ENCODE measurements at places on chromosomes 6 and 20. TPM values are rescaled to one million over a fixed set of nuclear protein-coding genes. Genes with fewer than 3 reads are reported as not detected.

Gene ADGB
- total RNA-seq, result not detected

- no peak for DNase-seq
- H3K27ac ChIP-seq, result no peak overlapping the region
- H3K27me3 ChIP-seq, result no peaks in the 10 kb centered on the region
Measured at GRCh38 chr20:24340933-24341332, 128.5 kb upstream of the SYNDIG1 start.

- H3K36me3 ChIP-seq, result no peaks in the 10 kb centered on the region
- no peaks in the 10 kb centered on the region for H3K4me1 ChIP-seq
- no peak overlapping the region for H3K4me3 ChIP-seq
- no peak for DNase-seq
Measured at GRCh38 chr6:153150752-153151440, 19.8 kb upstream of the RGS17 start.

DNA sequence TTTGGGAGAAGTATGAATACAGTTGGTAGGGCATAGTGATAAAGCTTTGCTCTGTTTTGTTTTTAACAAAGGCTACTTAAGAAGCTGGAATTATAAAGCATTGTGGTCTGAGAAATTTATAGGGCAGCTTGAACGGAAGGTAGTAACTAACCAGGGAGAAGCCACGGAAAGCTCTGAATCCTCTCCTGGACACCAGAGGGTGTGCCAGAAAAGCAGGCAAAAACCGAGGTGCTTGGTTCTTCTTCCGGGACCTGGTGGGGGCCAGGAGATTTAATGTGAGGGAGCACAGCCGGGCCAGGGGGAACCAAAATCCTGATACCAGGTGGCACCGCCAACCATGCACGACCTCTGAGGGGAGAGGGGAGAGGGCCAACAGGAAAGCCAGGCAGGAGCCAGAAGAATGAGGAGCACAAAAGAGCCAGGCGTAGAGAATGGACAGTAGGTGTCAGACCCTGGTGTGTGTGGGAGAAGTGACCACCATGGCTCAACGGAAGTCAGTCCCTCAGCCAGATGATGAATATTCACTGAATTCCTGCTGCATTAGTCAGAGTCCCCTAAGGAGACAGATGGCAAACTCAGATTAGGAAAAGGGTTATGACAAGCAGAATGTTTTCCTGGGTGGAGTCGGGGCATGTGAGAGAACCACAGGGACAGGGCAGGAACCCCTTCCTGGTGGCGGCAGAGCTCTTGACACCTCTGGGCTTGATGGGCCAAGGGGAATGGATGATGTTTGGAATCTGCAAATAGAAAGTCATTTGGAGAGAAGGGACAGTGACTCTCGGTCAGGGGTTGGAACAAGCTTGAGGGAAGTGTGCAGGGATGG is 262.3 kb downstream of the ZNF217 start:
- H3K4me1 ChIP-seq, result peaks cover 8% of the 10 kb centered on the region
- H3K4me3 ChIP-seq, result no peak overlapping the region
- DNase-seq, result peak; percentile 72
- H3K36me3 ChIP-seq, result no peaks in the 10 kb centered on the region
- no peaks in the 10 kb centered on the region for H3K27me3 ChIP-seq

GRCh38 chr6:2853769-2854395 is 12.2 kb upstream of the SERPINB1 start:
- no peaks in the 10 kb centered on the region for H3K36me3 ChIP-seq
- H3K4me3 ChIP-seq, result peak overlapping the region; percentile 50
- peak; percentile 70 for DNase-seq

Gene SLPI
- total RNA-seq, result not detected

DNA sequence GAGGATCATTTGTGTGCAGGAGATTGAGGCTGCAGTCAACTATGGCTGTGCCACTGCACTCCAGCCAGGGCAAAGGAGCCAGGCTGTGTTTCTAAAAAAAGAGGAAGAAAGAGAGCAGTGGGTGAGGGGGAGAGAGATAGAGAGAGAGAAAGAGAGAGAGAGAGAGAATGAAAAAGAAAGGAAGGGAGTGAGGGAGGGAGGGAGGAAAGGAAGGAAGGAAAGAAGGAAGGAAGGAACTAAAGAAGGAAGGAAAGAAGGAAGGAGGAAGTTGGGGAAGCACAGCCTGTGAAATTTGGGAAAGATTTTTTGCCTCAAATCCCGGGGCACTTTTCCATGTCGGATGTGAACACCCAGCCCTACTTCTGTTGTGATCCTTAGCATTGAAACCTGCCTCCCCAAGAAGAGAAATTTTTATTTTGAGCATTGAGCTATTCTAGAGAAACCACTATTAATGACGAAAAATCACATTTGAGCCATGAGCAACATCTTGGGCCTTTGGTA is 57.8 kb downstream of the FOXA2 start:
- no peak overlapping the region for H3K27ac ChIP-seq
- no peak for DNase-seq
- no peaks in the 10 kb centered on the region for H3K4me1 ChIP-seq
- H3K4me3 ChIP-seq, result no peak overlapping the region

Gene LAMA2
- 1.7 TPM for total RNA-seq

Gene OR10C1
- total RNA-seq, result not detected

GRCh38 chr6:38639498-38640215 is at the start of gene BTBD9:
Gene BTBD9 (minus strand): TSS chr6:38639929.
- DNase-seq, result peak; percentile 79
- H3K36me3 ChIP-seq, result no peaks in the 10 kb centered on the region
- peak within 1 kb of the TSS; percentile 99 for H3K4me3 ChIP-seq
- peaks cover 13% of the 10 kb centered on the region for H3K4me1 ChIP-seq
- H3K27ac ChIP-seq, result peak within 1 kb of the TSS; percentile 94

- peak overlapping the region; percentile 85 for H3K27ac ChIP-seq
- no peak overlapping the region for H3K4me3 ChIP-seq
- H3K36me3 ChIP-seq, result no peaks in the 10 kb centered on the region
- H3K27me3 ChIP-seq, result no peaks in the 10 kb centered on the region
Measured at GRCh38 chr20:10762216-10762615, 88.4 kb upstream of the JAG1 start.

- no peak overlapping the region for H3K4me3 ChIP-seq
- no peaks in the 10 kb centered on the region for H3K27me3 ChIP-seq
- H3K27ac ChIP-seq, result peak overlapping the region; percentile 22
- peaks cover 23% of the 10 kb centered on the region for H3K4me1 ChIP-seq
- DNase-seq, result peak; percentile 64
Measured at GRCh38 chr20:539848-540247, 3.7 kb downstream of the CSNK2A1 start.

Gene PPP1R3D
- total RNA-seq, result 5.2 TPM

Gene IGF2R
- 173 TPM for total RNA-seq

- H3K27me3 ChIP-seq, result no peaks in the 10 kb centered on the region
- no peak overlapping the region for H3K27ac ChIP-seq
- no peak for DNase-seq
- no peak overlapping the region for H3K4me3 ChIP-seq
- H3K36me3 ChIP-seq, result no peaks in the 10 kb centered on the region
Measured at GRCh38 chr6:168838037-168838399, 397.0 kb downstream of the SMOC2 start.

DNA sequence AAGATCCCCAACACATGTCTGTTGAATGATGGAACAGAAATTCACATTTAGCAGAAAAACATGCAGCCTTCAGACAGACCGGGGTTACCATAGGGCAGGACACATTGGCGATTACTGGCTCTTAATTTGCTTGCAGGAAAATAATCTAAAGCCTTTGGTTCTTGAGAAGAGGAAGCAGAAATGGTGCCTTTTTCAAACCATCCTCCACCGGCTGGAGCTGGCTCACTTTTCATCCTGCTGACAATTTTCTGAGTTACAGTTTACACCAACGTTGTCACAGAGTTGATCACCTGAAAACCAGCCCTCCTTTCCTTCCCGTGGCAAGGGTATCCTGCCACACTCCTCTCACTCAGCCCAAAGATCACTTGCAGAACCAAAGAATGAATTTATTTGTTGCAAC is 32.6 kb downstream of the SF3B5 start:
- H3K27ac ChIP-seq, result no peak overlapping the region
- H3K36me3 ChIP-seq, result no peaks in the 10 kb centered on the region
- no peaks in the 10 kb centered on the region for H3K4me1 ChIP-seq
- H3K27me3 ChIP-seq, result peaks cover 51% of the 10 kb centered on the region

DNA sequence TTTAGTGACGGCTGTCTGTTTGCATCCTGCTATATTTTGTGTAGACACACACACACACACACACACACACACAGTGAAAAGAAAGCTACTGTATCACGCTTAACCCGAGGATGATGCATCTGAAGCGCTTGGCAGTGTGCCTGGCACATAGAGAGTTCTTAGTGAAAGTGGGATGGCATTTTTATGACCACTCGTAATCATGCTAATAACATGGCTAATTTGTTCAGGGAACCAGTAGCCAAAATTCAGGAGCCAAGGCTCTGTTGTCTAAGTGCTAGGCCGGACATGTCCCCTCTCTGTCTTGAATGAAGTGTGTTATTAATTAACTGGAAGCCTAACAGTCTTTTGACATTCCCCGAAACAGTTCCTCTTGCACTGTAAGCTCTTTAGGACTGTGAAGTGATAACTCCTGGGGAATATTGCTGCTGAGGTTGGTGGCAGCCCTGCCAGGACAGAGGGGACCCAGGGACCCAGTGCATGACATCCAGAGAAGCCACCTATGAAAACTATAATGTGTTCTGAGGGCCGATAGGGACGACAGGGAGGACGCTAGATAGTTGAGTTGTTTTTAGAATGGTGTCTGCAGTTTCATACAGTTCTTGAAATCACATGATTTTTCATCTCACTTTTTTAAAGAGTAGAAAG is 45.0 kb upstream of the IRF4 start:
- H3K4me3 ChIP-seq, result no peak overlapping the region
- no peaks in the 10 kb centered on the region for H3K36me3 ChIP-seq
- H3K27me3 ChIP-seq, result no peaks in the 10 kb centered on the region
- no peak overlapping the region for H3K27ac ChIP-seq

DNA sequence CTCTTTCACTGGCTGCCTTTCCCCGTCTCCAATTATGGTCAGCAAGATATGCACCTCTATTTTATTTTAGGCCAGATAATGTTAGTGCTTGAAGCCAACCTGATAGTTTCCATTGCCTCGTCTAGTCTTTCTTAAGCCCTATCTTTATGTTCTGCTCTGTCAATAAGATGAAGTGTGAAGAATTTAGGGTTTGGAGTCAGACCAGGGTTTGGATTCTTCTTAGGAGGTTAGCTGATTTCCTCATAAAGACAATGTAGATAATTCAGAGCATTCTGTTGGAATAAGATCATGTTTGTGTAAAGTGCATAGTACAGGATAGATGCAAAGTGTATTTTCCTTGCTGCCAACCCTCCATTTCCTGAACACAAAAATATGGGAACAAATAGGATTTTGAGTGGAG is 43.8 kb downstream of the PKIB start:
- no peaks in the 10 kb centered on the region for H3K36me3 ChIP-seq
- H3K4me3 ChIP-seq, result no peak overlapping the region
- H3K27ac ChIP-seq, result peak overlapping the region; percentile 21
- peak; percentile 89 for DNase-seq
- H3K4me1 ChIP-seq, result peaks cover 35% of the 10 kb centered on the region

Measured in astrocyte (in vitro differentiated cells and primary cell).